Activated effector memory CD4-positive, alpha-beta T cell treated with Interleukin-2 at 50 U/mL for 16 hours (primary cell): ENCODE measurements at places on chromosomes 7 and 10.

DNA sequence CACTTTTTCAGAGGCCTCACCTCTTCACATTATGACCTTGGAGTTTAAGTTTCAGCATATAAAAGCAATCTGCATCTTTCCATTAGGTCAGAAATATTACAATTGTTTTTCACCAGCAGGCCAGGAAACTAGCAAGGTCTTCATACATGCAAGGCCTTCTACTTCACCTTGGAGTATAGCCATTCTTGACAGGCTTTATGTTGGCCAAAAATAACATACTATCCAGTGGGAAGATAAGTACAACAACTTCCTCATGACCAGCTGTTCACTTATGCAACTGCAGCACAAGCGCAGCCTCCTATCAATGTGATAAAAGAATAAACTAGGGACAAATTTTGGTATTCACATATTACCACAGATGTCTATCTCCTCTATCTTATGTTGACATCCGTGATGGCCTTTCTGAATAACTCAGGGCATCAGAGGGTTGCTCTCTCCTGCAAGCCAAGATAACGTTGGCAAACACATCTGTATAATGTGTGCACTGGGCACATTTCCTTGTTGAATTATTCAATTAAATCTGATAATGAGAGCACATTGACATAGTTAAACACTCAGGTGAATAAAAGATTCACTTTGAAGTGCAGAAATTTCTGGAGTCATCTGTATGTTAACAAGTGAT is 239.8 kb downstream of the FZD1 start:
- DNase-seq: no peak

GRCh38 chr10:69248117-69248730 is 28.1 kb downstream of the HKDC1 start:
- DNase-seq: no peak

DNA sequence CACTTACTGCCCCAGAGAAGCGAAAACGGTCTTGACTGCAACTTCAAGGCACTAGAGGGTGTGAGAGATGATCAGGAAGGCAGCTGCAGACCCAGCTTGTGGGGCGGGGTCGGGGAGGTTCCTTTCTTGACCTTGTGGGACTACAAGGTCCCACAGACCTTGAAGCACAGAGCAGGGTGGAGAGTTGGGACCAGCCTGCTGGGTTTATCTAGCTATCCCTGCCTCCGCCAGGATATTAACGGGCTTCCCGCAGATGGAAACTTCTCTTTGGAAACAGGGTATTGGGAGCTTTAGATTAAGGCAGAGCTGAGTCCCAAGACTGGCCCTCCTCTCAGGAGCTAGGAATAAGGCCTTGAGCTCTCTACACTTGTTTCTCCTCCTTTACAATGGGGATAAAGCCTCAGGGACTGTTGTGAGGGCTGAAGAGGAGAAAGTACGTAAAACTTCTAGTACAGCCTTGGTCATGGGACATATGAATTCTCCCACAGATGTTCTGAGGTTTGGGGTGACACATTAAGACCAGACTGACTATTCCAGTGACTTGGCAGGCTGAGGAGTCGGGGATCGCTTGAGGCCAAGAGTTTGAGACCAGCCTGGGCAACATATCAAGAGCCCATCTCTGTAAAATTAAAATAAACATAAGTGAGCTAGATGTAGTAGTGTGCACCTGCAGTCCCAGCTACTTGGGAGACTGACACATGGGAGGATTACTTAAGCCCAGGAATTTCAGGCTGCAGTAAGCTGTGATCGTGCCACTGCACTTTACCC is 153.2 kb downstream of the CDH23 start:
- no peak for DNase-seq

DNA sequence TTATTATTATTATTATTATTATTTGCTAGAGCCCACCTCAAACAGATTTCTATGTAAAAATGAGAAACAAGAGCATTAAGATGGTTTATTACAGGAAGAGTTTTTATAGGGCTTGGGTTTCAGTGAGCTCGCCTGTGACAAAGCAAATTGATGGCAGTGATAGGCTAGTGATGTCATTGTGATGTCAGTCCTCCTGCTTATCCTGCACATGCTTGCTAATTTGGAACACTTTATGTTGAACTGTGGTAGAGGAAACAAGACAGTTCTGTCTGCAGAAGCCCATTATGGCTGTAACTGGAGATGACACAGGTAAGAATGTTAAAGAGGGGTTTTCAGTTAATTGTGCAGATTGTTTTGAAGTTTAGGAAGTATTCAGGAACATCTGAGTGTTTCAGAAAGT is 68.3 kb downstream of the CREM start:
- DNase-seq: no peak

DNA sequence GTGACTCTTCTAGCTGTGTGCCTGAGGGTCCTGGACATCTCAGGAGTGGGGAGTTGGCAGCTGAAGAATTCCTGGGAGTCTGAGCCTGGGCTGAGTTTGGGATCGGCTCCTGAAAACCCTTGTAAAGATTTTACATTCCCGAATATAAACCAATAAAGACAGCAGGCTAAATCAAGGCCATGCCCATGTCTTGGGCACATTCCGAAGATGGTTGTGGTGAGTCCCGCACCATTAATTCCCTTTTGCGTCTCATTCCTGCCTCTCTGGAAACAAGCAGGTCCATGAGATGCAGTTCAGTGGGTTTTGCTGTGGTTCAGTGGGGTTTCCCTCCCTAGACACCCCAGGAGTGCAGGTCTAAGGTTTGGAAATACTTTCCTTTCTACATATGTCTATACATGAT is 90.9 kb downstream of the COL26A1 start:
- no peak for DNase-seq

DNA sequence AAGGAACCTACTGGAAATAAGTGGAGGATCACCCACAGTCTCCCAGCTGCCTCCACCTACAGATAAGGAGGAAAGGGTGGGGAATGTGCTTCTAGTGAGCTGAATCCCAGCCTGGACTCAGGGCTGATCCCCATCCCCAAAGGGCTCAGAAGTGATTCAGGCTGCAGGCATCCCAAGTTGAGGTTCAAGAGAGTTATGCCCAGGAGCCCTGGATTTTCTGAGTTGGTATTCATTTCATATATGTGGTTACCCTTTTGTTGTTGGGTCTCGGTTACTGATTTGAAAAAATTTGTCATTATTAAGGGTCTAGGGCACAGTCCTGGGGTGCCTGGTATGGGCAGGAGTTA is 30.0 kb upstream of the SRGN start:
- no peak for DNase-seq

DNA sequence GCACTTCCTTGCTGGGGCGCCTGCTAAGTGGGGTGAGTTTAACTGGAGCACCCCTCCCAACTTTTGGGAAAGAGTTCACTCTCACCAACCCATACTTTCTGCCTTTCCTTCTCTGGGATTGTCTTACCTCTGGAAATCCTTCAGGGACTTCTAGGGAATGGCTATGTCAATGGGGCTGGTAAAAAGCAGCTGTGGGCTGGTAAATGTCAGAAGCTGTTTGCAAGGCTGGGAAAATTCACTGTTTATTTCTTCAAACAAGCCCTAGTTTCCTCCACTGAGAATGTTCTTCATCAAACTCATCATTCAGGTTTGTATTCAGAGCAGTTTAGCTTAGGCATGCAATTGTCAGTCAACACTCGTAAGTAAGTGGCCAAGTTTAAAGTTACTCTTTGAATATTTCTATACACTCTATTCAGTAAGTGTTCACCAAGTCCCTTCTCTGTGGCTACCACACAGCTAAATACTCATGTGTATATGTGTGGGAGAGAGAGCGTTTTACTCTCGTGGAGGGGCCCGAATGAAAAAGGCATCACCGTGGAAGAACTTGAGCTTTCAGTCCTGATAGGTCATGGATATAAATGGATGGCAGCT is 654.8 kb downstream of the LRMDA start:
- DNase-seq: no peak

DNA sequence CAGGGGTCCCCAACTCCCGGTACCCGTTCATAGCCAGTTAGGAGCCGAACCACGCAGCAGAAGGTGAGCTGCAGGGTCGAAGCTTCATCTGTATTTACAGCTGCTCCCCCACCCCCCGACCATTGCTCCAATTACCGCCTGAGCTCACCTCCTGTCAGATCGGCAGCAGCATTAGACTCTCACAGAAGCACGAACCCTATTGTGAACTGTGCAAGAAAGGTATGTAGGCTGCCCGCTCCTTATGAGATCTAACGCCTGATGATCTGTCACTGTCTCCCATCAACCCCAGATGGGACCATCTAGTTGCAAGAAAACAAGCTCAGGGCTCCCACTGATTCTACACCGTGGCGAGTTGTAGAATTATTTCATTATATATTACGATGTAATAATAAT is 14.6 kb upstream of the AZGP1 start:
- no peak for DNase-seq

DNA sequence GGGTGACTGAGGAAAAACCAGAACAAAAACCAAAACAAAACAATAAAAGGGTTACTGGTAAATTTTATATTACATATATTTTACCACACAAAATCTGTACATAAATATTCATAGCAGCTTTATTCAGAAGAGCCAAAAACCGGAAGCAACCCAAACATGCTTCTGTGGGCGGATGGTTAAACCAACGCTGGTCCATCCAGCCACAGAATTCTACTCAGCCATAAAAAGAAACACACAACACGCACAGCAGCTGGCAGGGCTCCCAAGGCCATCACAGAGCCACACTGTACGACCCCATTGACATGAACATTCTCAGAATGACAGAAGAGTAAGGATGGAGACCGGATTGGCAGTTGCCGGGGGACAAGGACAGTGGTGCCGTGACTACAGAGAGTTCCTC is 83.6 kb downstream of the PROSER2 start:
- no peak for DNase-seq

DNA sequence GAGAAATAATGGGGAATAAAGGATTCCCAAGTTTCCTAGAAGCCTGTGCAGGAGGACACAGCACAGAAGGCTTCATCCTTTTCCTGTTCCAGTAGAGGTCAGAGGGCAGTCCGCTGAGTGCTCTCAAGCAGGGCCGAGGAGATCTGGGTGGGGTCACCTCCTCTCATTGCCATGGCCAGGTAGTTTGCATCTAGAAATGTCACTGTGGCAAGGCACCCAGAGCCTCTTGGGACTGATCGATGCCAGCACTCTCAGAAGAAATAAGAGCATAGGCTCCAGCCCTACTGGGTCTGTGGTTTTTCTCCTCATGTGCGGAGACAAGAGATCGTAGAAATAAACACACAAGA is 7.9 kb downstream of the NUB1 start:
- no peak for DNase-seq

- DNase-seq: no peak
Measured at GRCh38 chr7:47007471-47007870, 574.4 kb downstream of the TNS3 start.

- DNase-seq: no peak
Measured at GRCh38 chr10:49115015-49115795, at the start of gene VSTM4. TSS of gene VSTM4 (minus strand) at chr10:49115522. CDS start at chr10:49115485, 37 bp downstream.

- DNase-seq: no peak
Measured at GRCh38 chr7:96329241-96329640, 7.3 kb upstream of the SLC25A13 start.

DNA sequence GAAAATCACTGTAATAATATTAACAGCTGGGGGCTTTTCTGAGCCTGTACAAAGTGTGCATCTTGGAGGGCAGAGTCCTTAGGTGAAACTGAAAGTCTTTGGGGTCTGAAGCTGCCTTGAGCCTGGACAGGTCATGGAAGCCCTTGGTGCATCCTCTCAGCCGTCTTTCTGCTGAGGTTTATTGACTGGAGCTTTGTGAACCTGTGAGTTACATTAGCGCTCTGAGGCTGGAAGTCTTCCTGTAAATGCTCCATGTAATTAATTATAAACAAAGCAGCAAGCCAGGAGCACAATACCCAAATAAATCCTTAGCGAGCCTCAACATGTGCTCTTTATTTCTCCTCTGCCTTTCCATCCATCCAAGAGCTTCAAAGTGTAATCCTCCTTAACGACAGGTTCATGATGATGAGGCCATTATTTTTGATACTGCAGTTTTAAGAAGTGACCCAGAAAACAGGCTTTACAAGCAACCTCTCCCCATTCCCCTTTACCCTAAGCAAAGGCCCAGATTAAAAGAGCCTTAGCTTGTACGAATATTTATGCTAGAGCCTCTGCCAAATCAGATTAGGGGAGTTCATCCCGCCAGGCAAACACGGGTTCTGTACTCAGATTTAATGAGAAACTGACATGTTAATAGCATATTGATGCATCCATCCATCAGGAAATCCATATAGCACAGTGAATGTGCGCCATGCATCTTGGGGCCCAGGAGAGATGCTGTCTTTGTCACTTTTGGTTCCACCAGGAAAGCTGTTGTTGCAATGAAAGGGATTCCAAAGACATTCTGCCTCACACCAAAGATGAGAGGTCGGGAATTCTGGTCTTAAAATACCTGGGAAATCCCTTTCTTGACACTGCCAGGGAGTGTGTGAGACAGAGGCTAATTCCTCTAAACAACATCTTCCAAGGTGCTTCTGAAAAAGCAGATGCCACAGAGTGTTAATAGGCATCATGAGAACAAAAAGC is 118.1 kb downstream of the ANLN start:
- DNase-seq: no peak

GRCh38 chr10:126867567-126868365 is 37.5 kb upstream of the DOCK1 start:
- DNase-seq: no peak

- no peak for DNase-seq
Measured at GRCh38 chr7:27146491-27147198, 929 bp downstream of the HOXA6 start.

DNA sequence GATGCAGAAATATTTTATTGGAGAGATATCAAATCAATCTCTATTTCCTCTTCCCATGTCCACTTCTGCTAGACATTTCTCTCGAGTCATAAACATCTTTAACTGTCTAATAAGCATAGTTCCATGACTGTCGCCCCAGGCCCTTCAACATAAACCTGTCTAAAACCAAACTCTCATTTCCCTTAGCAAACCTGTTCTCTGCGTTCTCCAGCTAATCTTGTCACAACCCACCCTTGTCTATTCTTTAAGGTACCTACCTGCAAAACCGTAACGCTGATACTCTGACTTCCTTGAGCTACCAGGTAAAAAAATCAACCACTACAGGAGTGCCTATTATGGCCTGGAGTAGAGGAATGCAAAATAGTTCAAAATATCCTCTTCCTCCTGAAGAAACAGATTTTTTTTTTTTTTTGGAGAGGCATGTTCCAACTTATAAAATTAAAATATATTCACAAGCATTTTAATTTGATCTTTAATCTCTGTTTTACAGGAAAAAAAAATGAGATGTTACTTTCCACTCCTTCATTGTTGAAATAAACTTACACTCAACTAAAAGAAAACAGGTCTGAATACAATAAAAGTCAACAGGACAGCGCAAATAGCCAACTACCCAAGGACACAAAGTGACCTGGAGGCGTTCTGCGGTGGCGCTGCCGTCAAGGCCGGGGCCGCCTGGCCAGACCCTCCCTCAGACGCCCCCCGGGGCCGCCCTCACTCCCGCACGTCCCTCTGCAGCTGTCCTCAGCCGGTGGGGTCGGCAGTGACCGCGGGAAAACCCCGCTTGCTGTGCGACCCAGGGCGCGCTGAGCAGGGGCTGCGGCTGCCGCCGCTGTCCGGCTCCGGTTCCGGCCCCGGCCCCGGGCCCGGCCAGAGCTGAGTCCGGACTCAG is 765 bp downstream of the SLC25A40 start:
- no peak for DNase-seq

GRCh38 chr7:102983602-102984001 is 70.8 kb downstream of the LRRC17 start:
- DNase-seq: no peak

GRCh38 chr7:86454753-86455152 is 189.0 kb upstream of the GRM3 start:
- DNase-seq: no peak
